ENCODE measurements at places on chromosomes 7 and 10.

GRCh38 chr10:17652585-17652984 is 8.6 kb downstream of the STAM start:
- no peak for DNase-seq

GRCh38 chr10:124701881-124702656 is 42.1 kb downstream of the FAM53B start:
- no peak for DNase-seq

GRCh38 chr7:35869810-35870209 is 69.0 kb downstream of the SEPTIN7 start:
- DNase-seq, result no peak

DNA sequence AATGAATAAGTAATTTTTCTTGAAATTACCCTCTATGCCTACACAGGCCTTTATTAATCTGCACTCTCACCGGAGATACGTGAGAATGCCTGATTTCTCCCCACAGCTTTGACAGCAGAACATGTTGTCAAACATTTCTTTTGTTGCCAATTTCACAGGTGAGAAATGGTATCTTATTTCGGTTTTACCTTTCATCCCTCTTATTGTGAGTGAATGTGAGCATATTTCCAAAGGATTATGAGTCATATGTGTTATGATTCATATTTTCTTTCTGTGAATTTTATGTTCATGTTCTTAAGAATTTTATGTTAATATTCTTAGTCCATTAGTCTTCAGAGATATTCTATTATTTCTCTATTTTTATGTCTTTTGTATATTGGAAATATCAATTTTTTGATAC is 965.1 kb downstream of the CCSER2 start:
- DNase-seq, result no peak

DNA sequence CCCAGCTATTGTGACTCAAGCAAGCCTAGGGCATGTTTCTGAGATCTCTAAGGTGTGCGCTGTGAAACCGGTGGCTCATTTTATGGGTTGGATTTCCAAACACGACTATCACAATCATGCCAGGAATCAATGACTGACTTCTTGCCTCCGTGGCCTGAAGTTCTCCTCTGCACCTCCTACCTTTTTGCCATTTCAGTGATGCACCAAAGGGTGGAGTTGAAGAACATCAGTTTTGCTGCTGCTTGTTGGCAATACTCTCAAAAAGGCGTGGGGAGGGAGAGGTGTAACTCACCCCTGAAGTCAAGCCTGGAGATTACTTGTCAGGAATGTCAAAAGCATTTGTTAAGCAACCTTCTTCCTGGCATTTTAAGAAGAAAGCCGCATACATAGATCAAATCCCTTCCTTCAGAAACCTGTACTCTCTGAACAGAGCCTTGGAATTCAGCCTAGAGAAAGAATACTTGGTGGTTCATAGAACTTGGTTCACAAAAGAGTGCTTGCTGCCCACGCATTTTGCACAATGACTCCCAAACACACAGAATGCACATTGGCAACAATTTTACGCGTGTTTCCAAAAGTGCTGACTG is 41.0 kb downstream of the KIAA1217 start:
- DNase-seq, result no peak

- no peak for DNase-seq
Observed at GRCh38 chr7:163971-164881, 28.1 kb upstream of the FAM20C start.

DNA sequence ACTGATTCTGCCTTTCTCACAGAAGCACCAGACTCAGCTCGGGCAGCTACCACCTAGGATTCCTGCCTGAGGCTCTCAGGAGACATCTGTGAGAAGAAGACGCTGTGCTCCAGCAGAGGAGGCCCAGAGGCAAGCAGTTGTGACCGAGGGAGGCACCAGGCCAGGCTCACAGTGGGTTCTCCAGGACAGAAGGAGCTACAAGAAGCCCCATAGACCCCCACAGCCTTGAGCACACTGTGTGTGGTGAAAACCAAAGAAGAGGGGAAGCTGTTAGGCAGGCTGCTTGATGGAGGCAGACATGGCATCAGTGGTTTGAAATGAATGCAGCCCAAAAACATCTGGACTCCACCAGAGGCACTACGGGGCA is 198.8 kb downstream of the GRID1 start:
- DNase-seq, result no peak

DNA sequence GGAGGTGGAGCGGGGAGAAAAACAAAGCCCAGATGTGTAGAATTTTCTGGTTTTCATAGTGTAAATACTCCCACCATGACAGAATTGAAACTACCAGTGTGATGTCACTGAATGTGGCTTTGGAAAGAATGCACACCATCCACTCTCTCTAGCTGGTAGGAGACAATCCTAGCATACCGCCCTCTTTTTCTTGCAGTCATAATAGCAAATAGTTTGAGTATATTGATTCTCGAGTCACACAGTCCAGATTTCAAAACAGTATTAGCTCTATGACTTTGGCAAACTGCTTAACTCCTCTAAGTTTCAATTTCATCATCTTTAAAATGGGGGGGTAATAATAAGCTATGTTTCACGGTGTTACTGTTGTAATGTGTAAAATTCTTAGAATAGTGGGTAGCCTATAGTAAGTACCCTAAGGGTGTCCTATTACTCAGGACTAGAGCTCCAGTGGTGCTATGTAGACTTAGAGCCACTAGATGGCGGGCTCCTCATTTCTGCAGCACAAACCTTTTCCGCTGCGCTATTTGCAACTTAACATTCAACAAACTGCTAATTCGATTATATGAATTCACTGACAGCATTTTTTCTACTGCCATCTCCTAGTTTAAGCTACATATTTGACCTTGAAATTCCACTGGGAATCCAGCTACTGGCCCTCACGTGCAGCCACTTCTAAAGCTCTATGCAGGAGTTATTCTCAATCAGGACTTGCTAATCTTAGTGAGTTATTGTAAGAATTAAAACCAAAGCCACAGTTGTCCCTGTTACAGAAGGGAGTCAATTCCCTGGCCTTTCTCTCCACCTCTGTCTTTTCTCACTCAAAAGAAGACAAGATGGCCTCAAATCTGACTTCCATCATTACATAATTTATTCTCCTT is 18.7 kb downstream of the TAS2R40 start:
- DNase-seq, result peak; percentile 60

DNA sequence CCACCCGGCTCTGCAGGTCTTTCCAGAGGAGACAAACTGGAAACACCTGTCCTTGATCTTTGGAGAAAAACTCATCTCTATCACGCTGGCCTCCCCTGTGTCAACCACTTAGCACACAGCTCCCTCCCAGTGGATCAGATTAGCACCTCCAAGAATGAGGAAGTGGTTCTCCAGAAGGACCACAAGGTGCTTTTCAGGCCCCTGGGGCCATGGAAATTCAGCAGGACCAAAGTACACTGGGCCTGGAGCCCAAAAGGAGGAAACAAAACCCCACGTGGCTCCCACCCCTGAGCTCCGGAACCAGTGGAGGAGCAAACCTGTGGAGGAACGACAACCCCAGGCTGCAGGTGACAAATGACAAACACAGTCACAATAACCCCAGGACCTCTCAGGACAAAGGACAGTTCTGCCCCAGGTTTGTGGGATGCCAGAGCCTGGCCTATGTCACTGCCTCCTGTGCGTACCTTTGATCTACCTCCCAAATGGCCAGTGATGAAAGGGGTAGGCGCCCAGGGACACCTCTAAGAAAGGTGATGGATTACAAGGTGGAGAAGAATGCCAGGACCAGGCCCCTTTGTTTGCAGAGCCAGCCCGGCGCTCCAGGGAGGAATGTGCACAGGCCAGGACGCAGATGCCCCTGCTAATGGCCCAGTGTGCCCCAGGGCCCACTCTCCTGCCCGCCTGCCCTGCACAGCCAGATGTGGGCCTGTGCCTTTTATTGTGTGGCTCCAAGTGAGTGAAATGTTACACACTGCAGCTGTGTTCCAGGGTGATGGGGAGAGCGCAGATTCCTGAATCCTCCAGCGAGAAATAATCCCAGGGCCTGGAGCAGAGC is 5.7 kb downstream of the TNS3 start:
- DNase-seq, result no peak

- DNase-seq, result no peak
Observed at GRCh38 chr10:5376450-5376849, 11.7 kb downstream of the UCN3 start.

Data from NCI-H2107 (cell line).